ENCODE measurements at places on chromosomes 1 and 21.

GRCh38 chr1:217712925-217713597 is 81.9 kb downstream of the SPATA17 start:
- DNase-seq = no peak

DNA sequence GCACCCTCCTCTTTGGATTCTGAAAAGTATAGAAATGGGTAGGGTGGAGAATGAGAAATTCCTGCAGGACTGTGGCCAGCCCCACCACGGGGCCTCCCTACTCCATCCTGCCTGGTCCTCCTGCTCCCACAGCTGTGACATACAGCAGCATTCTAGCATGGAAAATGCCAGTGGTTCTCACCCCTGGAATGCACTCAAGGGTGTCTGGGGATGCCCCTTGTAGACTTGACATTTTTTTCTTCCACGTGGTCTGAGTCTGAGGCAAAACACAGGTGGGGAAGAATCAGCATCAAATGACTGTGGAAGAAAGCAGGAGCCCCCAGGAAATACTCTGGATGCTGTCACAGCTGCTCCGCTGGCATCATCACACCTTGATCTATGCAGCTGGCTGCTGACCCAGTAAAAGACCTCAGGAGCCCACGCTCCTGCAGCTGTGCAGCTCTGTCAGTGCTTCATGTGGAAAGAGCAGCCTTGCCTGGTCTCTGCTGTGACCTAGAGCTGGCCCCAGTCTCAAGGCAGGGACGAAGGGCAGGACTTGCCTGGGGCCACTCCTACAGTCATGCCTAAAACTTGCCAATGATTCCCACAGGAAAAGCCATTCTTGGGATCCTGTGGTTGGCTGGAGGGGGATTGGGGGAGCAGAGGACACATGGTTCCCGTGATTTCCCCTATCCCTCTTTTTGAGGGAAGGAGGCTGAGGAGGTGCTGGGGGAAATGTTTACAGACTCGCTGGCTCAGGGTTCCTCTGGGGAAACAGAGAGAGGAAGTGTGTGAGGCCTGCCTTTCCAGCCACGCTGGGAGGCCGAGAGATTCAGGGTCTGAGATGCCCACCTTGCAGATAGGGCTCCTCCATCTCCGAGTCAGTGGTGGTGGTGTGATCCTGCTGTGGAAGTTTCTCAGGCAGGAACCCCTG is 10.8 kb upstream of the A3GALT2 start:
- DNase-seq = no peak

DNA sequence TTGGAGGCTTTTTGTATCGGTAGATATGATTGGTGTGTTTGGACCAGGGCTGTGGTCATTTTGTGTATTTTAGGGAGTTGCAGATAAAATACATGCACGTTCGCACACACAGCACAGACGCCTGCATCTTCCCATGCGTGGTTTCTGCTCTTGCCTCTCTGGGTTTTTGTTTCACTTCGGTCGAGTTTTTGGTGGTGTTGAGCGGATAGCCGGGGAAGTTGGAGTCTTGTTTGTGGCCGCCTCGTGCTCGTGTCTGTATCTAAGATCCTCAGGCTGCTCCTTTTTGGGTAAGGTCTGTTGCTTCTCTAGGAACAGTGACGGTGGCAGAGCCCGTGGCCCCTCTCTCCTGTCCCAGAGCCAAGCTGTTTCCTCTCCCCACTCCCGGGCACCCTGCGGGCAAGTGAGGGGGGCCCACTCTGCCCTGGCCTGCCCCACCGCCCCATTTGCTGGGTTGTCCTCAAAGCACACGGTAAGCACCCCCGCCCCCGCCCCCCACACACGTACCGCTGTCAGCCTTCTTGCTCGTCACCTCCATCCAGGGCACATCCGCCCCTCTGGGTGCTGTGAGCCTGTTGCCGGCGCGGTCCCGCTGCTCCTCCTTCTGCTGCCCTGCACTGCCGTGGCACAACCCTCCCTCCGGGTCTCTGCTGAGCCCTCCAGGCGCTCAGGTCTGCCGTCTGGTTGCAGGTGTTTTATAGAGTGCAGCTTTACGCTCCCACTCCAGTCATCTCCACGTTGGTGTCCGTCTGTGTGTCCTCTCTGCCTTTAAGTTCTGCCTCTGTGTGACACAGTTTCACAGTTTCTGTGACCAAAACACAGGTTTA is 51.9 kb downstream of the AGPAT3 start:
- peak; percentile 52 for DNase-seq

- DNase-seq = no peak
Measured at GRCh38 chr1:171055966-171056643, 34.6 kb upstream of the FMO3 start.

DNA sequence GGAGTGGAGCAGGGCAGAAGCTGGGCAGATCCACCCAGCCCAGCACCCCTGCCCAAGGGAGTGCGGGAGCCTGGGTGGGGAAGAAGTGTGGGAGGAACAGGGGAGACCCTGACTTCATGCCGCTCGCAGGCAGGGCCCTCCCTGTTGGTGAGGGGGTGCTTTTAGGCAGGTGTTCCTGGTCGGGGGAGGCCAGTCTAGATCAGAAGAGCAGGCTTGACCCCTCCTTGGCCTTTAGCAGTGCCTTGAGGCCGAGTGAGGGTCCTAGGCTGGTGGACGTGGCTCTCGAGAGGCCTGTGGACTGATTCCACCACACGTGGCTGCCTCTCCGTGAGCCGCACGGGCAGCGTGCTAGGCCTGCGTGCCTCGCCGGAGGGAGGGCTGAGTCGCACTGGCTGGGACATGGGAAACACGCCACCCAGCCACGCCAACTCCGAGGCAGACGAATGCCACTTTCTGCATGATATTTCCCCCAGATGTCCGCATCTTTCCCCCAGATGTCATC is 19.4 kb upstream of the COL18A1 start:
- no peak for DNase-seq

All from activated CD4-positive, alpha-beta T cell treated with anti-CD3 and anti-CD28 coated beads, Interleukin-2, Interleukin-4, amounts not matched to agents 100 ng/mL and 50 ng/mL, durations not matched to agents 16 hours and 8 hours (primary cell).